ENCODE measurements at places on chromosomes 5 and 9.

- no peak for DNase-seq
Observed at GRCh38 chr5:79109527-79110492, 1.8 kb upstream of the BHMT start.

- no peak for DNase-seq
Observed at GRCh38 chr5:65108786-65109743, 340.3 kb downstream of the CWC27 start.

GRCh38 chr5:5899716-5900115 is 477.2 kb downstream of the ICE1 start:
- no peak for DNase-seq

- DNase-seq: no peak
Observed at GRCh38 chr5:76196886-76197489, 113.8 kb downstream of the SV2C start.
